GM23338 (cell line): ENCODE measurements at places on chromosomes 2 and 18.

- DNase-seq, result no peak
These were observed 351.9 kb upstream of the ID2 start for GRCh38 chr2:8329660-8330622.

GRCh38 chr18:74689251-74689650 is 91.6 kb downstream of the ZNF407 start:
- no peak for DNase-seq

DNA sequence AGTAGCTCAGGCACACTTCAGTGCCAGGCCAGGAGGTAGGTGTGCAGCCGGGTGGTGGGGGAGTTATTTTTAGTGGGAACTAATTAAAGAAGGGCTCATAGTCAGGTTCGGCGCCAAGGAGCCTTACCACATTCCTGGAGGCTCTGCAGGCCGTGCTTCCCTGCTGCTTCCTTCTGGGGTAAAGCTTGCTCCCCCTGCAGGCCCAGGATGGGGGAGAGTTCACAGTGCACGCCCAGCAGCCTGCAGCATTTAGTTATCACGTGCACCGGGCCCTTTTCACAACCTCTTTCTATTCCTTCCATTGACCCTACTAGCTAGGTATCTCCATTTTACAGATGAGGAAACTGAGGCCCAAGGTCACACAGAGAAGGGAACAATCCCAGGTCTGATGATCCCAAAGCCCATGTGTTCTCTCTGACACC is 2.5 kb downstream of the KCNF1 start:
- DNase-seq, result peak; percentile 86

DNA sequence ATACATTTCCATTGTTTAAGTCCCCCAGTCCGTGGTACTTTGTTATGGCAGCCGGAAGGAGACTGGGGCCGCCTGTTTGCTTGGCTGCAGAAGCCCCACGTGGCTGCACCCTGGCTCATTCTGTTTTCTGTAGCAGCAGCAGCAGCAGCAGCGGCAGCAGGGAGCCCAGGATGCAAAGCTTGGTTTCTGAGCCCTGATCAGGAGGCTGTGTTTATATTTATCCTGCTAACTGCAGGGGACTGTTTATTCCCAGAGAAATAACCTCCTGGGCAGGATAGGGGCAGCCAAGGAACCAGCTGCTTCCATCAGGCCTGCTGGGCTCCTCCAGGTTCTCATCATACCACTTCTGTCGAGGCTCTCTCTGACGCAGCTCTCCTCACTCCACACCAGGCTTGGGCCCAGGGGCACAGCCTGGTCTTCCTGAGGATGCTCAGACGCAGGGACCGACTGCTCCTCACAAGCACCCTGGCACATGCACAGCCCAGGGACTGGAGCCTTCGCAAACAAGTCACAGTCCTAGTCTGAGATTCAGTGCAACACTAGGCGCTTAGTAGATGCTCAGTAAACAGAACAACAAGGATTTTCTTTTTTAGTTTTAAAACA is 139.0 kb downstream of the MSH2 start:
- DNase-seq, result no peak

- peak; percentile 30 for DNase-seq
These were observed 1934.7 kb upstream of the CELF4 start for GRCh38 chr18:39500306-39500705.

DNA sequence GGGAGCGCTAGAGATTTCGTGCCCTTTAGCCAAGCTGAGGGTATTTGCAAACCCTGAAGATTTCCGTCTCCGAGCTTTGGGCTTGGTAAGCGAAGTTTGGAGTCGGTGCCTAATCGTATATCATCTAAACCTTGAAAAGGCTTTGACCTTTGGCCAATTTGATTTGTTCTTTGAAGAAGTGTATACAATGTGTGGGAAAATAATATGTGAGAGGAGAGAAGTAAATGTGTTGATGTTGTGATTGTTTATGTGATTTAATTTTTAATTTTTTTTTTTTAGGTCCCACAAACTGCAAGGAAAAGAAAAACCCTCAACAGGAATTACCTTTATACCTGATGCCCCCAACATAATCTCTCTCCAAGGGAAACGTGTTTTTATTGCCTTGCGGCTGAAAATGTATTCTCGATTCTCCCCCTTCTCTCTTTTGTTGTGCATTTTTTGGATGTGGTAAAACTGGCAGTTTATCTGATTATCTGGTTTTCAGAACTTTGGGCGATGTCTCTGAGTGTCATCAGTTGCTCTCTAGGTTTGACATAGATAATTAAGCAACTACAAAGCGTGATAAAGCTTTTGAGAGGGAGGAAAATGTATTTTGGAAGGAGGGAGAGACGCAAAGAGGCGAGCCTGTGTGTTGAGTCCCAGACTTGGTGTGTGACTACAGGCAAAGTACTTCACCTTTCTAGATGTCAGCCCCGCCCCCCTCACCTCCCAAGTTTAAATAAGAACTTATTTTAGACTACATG is 912 bp upstream of the FBXO11 start:
- DNase-seq, result peak; percentile 63

DNA sequence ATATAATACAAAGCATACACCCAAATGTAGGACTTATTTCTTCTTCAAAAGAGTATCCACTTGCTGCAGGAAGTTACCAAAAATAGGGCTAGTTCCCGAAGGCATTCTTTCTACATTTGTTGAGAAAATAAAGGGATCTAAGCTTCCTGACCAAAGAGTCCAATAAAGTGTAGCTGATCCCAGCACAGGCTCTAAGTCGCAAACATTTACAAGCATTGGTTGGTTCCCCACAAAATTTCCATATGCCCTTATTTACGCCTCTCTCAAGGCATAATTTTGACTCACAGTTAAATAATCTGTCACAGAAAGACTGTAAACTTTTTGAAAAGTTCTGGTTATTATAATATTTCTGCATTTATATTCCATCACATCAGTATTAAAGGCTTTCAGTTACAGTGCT is 1520.1 kb upstream of the ZEB2 start:
- DNase-seq, result no peak

DNA sequence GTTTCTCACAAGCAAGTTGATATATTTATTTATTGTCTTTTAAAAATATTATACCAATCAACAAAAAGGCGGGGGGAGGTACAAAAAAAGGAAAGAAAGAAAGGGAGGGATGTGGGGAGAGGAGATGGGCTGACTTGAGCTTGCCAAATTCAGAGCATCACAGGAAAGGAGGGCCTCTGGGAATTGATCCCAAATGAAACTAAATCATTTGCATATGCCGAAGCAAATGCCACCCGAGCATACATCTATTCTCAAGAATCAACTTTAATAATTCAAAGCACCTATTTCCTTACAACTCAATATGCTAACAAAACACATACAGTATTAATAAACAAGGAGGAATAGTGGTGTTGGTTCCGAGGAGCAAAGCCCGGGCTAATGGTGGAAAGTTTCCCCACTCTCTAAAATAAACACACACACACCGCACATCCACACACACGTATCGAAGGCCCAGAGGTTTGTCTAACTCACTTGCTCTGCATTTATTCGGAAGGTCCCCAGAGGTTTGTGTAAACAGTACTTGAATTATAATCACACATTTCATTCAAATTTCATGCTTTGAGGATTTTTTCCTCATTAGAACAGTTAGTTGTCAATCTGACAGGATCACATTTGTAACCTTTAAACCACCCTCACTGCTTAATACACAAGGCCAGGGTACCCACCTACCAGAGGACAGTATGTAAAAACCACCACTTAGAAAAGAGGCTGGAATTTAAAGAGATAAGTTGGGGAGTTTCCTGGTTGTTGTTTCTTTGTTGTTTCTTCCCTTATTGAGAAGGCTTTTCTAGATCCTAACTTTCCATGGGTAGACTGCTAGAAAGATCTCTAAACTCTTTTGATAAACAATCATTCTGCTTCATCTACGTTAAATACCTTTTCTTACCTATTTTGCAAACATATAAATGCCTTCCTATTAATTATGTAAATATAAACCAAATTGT is 264.7 kb downstream of the TCF4 start:
- peak; percentile 32 for DNase-seq

- DNase-seq, result no peak
These were observed 831.7 kb downstream of the RNF144A start for GRCh38 chr2:7748717-7749415.

GRCh38 chr2:165575044-165575615 is 105.6 kb downstream of the CSRNP3 start:
- DNase-seq, result no peak

GRCh38 chr2:150619607-150620330 is 132.3 kb upstream of the RND3 start:
- no peak for DNase-seq

- DNase-seq, result no peak
These were observed 131.4 kb upstream of the MAPRE2 start for GRCh38 chr18:34909637-34910364.

- DNase-seq, result no peak
These were observed 279.7 kb downstream of the MEIS1 start for GRCh38 chr2:66714610-66715009.

- DNase-seq, result no peak
These were observed 59.7 kb downstream of the DYSF start for GRCh38 chr2:71513096-71513495.

DNA sequence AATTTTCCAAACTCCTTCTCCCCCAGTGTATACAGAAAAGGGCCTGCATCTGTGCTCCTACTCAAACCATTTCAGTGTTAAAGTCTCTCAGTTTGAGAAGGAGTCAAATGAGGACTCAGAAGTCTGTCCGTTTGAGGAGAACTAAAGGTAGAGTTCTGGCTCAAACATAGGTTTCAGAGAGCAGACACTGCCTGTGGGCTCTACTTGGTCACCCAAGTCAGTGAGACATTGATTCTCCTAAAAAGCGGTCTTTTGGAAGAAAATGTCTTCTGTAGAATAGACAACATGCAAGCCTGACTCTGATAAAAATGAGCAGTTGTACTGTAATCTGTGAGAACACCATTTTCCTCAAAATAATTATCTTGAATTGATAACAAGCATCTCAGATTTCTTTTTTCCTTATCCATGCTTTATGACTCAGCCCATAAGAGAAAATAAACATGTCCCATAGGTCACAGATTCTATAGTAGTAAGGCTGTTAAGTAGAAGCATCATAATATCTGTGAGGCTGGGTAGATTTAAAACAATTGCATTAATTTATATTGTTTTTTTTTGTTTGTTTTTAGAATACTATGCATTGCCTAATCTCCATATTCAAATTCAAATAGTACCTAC is 82.8 kb downstream of the ASXL3 start:
- no peak for DNase-seq

DNA sequence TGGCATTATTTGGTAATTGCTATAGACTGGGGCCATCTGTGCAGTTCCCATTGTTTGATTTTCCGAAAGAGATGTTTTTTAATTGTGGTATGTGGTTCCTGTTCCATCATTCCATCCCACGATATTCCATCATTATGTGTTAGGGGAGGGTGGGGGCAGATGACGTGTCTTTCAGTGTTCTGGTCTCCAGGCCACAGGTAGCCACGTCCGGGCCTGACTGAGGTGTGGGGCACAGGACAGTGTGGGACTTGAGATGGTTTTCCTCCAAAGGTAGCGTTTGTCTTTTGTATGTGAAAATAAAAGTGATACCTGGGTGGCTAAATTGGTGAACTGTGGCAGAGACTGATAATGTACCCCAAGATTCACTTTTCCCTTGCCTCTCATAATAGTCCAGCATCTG is 192.2 kb upstream of the HAAO start:
- no peak for DNase-seq

GRCh38 chr2:11534746-11535484 is 1.1 kb downstream of the GREB1 start:
- DNase-seq, result peak; percentile 81

- DNase-seq, result no peak
These were observed 202.0 kb downstream of the SEPTIN10 start for GRCh38 chr2:109411640-109412325.

DNA sequence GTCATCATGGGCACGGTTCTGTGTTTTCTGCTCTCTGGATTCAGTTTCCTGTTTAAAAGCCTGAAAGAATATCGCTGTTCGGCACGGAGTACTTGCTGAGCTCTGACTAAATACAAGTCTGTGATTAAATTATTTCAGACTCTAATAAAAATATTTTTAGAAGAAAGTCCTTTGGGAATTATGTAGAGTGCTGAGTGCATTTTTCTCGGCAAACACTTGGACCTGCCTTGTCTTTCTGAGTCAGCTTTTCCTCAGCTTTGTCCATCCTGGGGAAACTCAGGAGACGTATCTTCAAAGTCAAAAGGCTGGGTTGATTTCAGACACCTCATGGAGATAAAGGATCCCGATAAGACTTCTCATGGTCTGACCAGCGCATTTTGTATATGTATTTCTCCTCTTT is 45.9 kb downstream of the IL1R2 start:
- no peak for DNase-seq
